ENCODE measurements at places on chromosomes 2 and 18. TPM values are rescaled to one million over a fixed set of nuclear protein-coding genes. Genes with fewer than 3 reads are reported as not detected.

ANKRD53 gene
- 0.37 TPM for total RNA-seq

TCF4 gene
- 122 TPM for total RNA-seq

HNMT gene
- total RNA-seq: 90.6 TPM

BCL2 gene
- total RNA-seq: 1.6 TPM

FOSL2 gene
- total RNA-seq: 25.6 TPM

DSG3 gene
- under 0.01 TPM for total RNA-seq

RAMP1 gene
- total RNA-seq: 14.9 TPM

DYSF gene
- total RNA-seq: 5.5 TPM

FAP gene
- 91.9 TPM for total RNA-seq

MYCN gene
- not detected for total RNA-seq

NT5C1B gene
- total RNA-seq: not detected

DNAJC5G gene
- total RNA-seq: not detected

CIAO1 gene
- total RNA-seq: 60.1 TPM

SUMO1 gene
- total RNA-seq: 116 TPM

WDR7 gene
- total RNA-seq: 26.2 TPM

BUB1 gene
- total RNA-seq: 28.0 TPM

MZT2A gene
- 56.5 TPM for total RNA-seq

ELOA2 gene
- total RNA-seq: not detected

GPN1 gene
- 27.9 TPM for total RNA-seq

All from aortic smooth muscle cell (primary cell).